ENCODE measurements at places on chromosomes 7 and 10.

GRCh38 chr7:121557034-121557892 lies 161.2 kb upstream of the FAM3C start:
- DNase-seq: no peak

DNA sequence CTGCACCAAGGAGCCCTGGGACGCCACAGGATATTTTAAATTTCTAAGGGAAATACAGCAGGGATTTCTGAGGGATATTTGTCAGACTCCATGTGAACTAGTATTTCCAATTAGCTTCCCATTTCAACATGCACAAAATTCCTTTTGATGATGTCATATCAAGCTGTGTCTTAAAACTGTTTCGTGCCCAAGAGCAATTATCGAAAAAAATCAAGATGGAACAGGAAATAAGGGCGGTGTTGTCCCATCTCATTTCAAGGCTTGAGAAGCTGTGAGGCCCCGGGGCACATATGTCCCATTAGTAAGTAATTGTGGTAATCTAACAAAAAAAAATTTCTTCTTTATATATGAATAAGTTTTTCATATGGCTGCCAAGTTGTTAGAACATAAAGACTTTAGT lies 47.4 kb downstream of the PPP1R17 start:
- no peak for DNase-seq

- no peak for DNase-seq
Measured at GRCh38 chr7:115269486-115269885, 347.6 kb downstream of the MDFIC start.

DNA sequence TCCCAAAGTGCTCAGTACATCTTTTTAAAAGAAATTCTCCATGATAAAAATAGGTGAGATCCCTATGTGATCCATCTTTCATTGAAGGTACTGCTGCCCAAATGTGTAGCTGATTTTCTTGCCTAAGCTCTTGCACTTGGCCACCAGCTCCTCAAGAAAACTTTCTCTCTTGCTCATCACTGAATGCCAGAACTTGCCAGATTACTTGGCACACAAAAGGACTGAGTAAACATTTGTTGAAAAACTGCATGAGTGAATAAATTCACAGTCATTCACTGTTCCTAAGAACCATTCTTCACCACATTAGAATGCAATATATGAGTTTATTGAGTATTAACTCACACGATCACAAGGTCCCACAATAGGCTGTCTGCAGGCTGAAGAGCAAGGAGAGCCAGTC lies 99.9 kb downstream of the TRIL start:
- no peak for DNase-seq

- no peak for DNase-seq
Measured at GRCh38 chr7:44748948-44749731, 493 bp downstream of the ZMIZ2 start.

DNA sequence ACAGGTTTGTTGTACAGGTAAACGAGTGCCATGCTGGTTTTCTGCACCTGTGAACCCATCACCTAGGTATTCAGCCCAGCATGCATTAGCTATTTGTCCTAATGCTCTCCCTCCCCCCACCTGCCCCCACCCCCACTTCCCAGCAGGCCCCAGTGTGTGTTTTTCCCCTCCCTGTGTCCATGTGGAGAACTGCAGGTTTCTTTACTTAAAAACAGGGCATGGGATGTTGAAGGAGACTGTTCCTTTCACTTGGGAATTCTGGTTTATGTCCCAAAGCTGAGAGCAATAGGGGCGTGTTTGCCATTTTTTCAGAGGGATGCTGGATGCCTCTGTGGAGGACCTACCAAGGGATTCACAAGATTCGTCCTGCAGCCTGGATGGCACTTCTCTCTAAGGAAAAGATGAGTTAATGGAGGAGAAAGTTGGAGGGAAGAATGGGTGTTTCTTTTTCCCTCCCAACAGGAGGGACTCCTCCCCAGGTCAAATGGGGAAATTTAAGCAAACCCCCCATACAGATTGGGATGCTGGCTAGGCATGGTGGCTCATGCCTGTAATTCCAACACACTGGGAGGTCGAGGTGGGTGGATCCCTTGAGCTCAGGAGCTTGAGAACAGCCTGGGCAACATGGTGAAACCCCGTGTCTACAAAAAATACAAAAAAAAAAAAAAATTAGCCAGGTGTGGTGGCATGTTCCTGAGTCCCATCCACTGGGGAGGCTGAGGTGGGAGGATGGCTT lies 136.0 kb downstream of the GALNT17 start:
- DNase-seq: no peak

DNA sequence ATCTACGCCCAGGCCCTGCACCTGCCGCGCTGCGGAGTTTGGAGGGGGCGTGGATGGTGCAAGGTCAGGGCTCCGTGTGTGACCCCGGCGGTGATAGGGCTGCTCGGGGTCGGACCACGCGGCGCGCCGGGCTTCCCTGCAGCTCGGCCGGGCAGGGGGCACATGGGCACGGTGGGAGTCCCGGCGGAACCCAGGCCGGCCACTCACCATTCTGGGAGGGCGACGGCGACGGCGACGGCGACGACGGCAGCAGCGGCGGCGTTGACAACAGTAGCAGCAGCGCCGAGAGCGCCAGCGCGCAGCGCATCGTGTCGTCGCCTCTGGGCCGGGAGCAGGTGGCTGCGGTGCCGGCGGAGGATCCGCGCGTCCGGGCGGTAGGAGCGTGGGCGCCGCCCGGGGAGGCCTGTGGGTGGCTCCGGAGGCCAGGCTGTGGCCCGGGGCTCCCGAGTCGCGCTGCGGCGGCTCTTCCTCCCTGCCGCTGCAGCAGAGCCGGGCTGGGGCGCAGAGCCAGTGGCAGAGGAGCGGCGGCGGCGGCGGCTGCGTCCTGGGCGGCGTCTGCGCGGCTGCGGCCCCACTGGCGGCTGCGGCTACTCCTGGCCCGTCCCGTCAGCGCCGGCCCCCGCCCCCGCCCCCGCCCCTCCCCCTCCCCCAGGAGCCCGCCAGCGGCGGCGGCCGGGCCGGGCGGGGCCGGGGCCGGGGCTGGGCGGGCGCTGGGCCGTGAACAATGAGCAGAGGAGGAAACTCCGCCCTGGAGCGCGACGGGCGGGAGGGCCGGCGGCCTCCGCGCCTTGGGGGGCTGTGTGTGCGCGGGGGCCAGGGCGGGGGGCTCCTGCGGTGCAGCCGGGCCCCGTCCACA lies at the start of gene PODXL:
TSS of gene PODXL (minus strand) at position 576 of the 856 bp plus-strand sequence. CDS start at position 307, 269 bp downstream.
- DNase-seq: peak; percentile 59

DNA sequence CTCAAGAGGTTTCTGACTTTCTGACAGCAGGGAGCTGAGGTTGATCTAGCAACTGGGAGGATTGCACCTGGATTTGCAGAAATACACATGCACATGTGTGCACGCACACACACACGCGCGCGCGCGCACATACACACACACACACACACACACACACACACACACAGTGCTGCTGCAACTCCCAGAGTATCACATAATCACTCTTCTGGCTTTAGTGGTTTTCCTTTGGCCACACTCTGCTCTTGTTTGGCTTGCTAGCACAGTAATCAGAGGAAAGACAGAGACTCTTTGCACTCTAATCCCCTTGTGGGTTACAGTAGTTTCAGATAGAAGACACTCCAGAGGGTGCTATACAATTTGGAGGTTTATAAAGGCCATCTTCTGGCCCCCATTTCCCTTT lies 705.0 kb downstream of the AUTS2 start:
- no peak for DNase-seq

DNA sequence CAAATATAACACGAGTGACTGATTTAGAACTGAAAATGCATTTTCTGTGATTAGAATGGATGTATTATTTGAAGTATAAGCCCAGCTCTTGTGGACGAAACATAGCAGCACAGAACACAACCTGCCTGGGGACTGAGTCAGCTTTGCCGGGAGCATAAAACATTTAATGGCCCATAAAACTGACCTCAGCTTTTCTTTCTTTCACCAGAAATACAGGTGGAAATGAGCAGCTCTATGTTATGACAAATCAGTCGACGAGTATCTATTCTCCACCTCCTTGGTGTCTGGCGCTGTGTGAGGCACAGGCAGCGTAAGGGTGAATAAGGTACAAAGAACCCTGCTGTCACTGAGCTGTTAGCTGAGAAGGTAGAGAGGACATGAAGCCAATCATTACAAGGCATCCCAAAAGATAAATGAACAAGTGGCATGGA lies 471.6 kb upstream of the AKR1E2 start:
- no peak for DNase-seq

GRCh38 chr10:132859084-132859855 lies 73.3 kb upstream of the NKX6-2 start:
- DNase-seq: no peak

DNA sequence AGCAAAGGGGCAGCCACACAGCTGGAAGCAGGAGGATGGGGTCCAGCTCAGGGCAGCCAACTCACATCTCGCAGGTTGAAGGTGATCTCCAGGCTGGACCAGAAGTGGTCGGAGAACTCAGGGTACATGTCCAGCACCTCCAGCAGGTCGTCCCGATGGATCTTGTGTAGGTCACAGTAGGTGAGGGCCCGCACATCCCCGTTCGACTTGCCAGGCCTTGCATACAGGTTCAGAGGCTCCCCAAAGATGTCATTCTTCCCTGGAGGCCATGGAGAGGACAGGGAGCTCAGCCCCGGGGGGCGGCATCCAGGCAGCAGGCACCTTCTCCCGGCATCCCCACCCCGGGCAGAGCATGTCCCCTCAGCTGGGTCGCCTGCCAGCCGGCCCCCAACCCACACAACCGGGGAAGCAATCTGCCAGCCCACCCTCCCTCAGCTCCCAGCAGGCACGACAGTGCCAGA lies 29.3 kb downstream of the KCNH2 start:
- no peak for DNase-seq

DNA sequence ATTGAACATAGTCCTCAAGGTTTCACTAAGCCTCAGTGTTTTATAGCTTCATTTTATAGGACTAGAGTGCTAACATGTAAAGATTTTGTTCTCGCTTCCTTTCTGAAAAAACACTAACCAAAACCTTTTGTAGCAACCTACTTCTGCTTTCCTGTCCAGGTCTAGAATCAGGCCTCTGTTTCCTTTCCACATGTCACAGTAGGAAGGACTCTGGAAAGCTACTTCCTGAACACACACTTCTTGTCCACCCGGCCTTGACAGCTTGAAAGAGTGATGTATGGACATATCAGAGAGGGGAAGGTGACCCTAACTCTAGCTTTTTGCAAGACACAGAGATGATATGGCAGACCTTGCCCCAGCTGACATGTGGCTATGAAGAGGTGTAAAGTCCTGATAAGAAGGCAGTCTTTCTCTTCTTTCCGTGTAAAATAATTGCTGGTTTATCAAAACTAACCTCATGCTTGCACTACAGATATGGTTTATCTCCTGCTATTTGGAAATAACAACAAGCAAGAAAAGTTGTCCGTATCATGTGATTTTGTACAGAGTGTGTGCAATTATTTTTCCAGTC lies 175.4 kb downstream of the SKAP2 start:
- DNase-seq: peak; percentile 95

Measured in Kasumi-1 (cell line).